ENCODE measurements at places on chromosomes 16 and 17.
A peak's percentile ranks its signal among the peaks of the same experiment; 100 is the strongest.

DNA sequence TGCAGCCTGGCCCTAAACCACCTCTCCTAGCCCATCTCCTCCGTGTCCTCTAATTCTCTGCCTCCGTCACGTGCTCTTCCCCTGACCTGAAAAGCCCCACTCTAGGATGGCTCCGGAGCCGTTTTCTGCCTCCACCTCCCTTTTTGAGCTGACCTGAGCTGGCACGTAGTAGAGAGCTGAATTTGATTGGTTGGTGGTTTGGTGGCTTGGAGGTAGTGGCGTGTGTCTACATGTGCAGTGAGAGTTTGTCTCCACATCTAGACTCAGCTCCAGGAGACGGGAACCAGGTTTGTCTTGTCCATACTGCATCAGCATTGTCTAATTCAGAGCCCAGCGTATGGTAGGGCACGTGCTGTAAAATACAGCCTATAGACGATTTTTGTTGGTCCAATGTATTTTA lies 3.0 kb downstream of the SBK1 start:
- no peak for DNase-seq

GRCh38 chr16:87638736-87639135 lies 36.4 kb downstream of the JPH3 start:
- DNase-seq, result no peak

DNA sequence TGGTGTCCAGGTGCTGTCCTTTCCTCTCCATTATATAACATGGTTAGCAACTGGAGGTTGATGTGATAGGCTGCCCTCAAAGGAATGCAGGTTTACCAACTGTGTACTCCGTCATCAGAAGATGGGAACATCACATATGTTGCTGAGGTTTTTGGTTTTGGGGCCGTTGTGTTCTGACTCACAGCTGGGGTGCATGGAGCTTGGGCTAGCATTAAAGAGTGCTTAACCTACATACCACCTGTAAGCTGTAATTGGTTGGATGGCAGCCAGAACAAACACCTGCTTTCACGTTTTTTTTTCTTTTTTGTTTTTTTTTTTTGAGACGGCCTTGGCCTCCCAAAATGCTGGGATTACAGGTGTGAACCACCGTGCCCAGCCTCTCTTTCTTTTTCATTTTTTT lies 20.9 kb downstream of the TMEM11 start:
- no peak for DNase-seq

GRCh38 chr17:45052052-45052772 lies 780 bp upstream of the DCAKD start:
- DNase-seq, result peak; percentile 63

- DNase-seq, result no peak
These were observed 16.7 kb downstream of the CA5A start for GRCh38 chr16:87919681-87919994.
